ENCODE measurements at places on chromosomes 7 and 10.

- DNase-seq = no peak
These were observed 154.6 kb upstream of the NRBF2 start for GRCh38 chr10:62978482-62978881.

- DNase-seq = no peak
These were observed 179.5 kb upstream of the PHF14 start for GRCh38 chr7:10793995-10794775.

- no peak for DNase-seq
These were observed 52.8 kb upstream of the AOAH start for GRCh38 chr7:36777062-36777461.

DNA sequence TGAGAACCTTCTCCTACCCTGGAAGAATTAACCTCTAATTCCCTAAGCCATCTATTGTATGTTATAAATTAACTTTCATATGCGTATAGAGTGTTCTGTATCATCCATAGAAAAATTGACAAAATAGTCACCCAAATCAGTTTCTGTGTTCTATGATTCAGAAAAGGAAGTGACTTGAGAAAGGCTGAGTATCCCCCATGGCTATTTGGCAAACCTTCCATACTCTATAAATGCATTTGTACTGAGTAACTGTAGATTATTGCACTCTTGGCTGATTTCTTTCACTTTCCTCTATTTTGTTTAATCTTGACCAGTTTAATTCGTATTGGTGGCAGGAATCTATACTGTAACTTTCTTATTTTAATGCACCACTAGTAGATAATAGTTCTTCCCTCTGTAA lies 182.2 kb downstream of the HTR7 start:
- DNase-seq = no peak

GRCh38 chr10:69327463-69328379 lies 49.4 kb downstream of the HK1 start:
- no peak for DNase-seq

DNA sequence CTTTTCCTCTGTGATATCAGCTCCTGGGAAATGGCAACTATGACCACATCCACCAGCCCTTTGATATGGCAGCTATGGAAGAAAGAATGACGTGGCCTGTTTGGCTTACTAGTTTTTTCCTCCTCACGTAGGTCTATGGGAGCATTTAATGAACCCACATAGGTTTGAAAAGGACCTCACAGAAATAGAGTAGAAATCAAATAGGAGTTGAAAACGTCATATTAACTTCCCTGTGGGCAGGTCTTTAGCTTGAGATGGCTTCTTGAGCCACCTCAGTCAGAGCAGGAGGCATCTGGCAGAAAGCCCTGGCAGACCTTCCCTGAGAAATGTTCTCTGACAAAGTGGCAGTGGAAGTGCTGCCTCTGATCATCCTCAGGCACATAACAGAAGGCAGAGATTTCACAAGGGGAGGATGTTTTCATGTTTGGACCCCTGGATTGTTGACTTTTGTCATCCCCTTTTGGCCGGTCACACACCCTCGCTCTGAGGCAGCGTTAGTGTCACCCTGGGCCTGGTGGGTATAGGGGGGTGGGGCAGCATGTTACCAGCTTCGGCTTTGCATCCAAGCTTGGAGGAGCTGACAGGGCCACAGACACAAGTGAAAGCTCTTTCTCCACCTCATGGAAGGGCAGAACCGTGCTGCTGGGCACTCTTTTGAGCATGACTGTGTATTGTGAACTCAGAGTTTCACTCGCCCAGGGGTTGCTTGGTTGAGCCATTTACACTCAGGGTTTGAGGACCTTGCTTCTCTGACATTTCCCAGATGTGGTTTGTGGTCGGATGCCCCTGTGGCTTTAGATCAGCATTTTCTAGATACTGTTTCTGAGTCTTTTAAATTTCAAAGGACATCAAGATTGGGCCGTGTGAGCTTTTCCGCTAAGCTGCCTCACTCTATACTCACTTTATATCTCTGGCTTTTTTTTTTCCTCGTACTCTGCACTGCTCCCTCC lies 184.2 kb downstream of the STK31 start:
- DNase-seq = peak; percentile 26

- no peak for DNase-seq
These were observed 212.9 kb downstream of the SNX10 start for GRCh38 chr7:26504411-26505120.

GRCh38 chr10:99964791-99965190 lies 45.0 kb downstream of the DNMBP start:
- DNase-seq = no peak

DNA sequence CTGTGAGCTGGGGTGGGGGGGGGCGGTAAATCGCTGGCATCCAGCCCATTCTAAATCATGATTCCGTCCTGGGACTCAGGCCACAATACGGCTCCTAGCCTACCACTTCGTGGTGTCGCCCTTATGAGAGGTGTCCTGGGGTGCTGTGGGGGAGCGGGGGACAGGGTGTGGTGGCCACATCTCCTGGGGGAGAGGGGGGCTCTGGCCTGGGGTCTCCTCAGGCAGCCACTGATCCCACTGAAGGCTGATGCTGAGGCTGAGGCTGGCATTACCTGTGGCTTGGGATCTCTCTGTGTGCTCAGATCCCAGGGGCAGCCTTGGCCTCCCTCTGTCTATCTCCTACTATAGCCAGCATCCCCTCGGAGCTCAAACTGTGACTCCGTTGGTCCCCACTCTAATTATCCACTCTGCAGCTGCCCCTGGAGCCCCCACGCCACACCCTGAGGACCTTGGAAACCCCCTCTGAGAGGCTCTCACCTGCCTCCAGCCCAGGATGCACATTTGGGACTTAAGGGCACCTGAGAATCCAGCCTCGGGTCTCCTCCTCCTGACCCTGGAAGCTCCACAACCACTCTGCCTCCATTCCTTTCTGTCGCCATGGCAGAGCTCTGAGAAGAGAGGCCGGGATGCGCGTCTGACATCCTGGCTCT lies 249.3 kb upstream of the TCERG1L start:
- no peak for DNase-seq

- DNase-seq = peak; percentile 93
These were observed 345.0 kb downstream of the REEP3 start for GRCh38 chr10:63866075-63866746.

- DNase-seq = no peak
These were observed 57.9 kb upstream of the BAMBI start for GRCh38 chr10:28619455-28619854.

GRCh38 chr10:82934429-82934828 lies 1059.4 kb downstream of the NRG3 start:
- DNase-seq = peak; percentile 78

DNA sequence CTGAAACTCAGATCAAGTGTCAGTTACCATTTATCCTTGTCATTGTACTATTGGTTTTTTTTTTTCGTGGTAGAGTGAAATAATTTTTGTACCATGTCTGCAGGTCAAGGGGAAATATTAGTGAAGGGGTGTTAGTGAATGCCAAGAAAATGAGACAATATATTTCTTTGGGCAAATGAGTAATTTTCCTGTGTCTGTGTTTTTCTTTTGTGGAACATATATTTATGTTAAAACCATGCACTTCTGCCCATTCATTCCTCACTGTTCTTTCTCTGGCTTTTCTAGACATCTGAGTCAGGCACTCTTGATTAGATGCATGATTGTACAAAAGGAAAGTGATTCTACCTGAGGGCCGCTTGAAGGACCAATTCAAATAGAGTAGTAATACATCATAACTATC lies 161.6 kb downstream of the BICC1 start:
- no peak for DNase-seq

DNA sequence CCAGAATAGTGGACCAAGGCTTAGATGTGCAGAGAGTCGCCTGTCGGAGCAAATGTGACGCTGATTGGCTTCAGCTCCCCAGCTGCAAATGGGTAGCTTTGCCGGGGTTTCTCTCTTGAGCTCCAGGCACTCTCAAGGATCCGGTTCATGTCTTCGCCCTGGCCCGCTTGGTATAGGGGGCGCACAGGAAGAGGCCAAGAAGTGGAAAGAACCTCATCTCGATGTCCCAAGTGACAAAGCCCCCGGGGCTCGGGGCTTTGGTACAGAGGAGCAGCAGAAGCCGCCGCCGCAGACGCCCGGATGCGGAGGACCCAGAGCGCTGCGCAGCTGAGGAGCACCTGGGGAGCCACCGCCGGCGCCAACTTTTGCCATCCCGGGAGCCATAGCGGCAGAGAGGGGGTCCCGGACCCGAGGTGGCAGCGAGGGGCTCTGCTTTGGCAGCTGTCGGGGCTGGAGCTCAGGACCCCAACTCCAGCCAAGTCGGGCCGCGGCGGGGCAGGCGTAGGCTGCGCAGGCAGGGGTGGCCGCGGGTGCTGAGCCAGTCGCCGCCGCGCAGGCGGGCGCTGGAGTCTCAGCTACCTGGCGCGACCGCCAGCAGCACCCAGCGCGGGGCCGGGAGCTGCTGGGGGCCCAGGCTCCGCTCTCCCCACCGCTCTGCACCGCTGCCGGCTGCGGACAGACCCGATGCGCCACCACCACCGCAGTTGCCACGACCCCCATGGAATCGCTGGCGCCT lies 466.6 kb downstream of the XPNPEP1 start:
- DNase-seq = peak; percentile 85

All from mesendoderm (in vitro differentiated cells).